Iris pigment epithelial cell (primary cell): ENCODE measurements at places on chromosomes 2 and 18.

DNA sequence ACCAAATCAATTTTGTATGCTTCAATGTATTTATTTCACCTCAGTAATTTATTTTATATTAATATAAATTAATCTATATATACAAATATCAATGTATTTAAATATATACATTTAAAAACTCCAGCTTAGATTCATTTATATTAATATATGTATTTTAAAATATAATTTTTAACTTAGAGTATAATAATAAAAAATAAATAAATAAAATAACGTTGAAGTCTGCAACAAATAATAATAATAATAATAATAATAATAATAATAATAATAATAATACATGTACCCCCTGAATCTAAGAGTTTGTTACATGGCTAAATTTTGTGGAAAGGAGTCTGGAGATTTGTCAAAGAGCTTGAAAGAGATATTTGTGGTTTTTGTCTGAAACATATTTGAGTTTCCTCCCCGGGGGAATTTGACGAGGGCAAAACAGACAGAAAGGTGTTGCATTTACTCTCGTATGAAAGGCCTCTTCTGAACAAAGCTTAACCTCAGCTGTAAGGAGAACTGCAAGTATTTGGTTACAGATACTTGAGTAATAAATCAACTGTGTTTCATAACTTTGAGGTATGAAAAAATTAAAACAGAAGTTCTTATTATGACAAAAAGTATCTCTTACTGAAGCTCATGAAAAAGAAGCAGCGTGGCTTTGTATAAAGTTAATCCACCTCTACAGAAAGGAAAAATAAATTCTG lies 93.4 kb downstream of the CDH19 start:
- peak; percentile 67 for DNase-seq

DNA sequence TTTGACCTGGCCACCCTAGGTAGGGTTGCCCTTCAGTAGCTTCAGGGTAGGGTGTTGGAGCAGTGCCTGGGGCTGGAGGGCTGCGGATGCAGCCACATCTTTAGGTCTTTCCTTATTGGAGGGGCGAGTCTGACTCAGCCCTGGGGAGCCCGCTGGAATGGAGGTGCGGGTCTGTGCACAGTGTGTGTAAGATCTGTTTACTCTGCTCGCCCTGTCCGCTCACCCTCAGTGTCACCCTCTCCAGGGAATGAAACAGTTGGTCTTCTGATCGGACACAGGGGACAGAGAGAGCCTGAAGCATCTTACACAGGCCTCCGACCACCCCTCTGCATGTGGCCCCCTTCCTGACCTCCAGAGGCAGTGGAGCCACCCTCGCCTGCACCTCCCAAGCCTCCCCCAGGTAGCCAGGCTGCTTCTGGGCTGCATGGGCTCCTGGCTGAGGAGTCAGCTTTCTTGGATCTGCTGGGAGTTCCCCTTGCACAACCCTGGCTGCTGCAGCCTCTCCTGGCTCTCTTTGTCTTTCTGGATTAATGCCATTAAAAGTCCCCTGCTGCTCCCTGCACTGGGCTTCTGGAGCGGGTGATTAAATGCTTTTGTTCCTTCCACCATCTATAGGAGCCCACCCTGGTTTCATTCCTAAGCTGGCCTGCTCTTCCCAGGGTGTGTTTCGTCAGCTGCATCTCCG lies 82.6 kb downstream of the ASB1 start:
- peak; percentile 40 for DNase-seq

DNA sequence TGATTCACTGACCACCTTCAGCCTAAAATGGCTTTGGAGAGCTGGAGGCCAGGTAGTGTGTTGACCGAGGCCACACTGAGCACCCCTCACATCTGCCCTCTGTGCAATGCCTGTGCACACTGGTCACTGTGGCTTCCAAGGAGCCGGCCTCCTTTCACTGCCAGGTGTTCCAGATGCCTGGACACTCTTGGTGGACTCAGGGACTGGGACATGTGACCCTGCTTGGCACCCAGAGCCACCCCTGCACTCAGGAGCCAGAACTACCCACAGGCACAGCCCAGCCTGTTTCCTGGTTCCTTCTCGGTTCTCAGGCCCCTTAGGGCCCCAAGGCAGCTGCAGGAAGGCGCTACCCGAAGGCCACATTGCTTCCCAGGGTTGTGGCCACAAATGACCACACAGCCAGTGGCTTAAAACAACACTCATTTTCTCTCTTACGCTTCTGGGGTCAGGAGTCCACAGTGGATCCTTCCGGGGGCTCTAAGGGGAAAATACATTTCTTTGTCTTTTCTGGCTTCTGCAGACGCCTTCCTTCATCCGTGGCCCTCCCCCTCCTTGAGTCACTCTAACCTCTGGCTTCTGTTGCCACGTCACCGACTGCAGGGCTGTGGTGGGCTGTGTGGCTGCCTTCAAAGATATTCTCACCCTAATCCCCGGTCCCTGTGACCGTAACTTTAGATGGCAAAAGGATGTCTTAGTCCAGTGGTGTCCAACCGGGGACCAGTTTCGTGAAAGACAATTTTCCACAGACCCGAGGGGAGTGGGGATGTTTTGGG lies 78.6 kb downstream of the ASB1 start:
- DNase-seq = no peak

DNA sequence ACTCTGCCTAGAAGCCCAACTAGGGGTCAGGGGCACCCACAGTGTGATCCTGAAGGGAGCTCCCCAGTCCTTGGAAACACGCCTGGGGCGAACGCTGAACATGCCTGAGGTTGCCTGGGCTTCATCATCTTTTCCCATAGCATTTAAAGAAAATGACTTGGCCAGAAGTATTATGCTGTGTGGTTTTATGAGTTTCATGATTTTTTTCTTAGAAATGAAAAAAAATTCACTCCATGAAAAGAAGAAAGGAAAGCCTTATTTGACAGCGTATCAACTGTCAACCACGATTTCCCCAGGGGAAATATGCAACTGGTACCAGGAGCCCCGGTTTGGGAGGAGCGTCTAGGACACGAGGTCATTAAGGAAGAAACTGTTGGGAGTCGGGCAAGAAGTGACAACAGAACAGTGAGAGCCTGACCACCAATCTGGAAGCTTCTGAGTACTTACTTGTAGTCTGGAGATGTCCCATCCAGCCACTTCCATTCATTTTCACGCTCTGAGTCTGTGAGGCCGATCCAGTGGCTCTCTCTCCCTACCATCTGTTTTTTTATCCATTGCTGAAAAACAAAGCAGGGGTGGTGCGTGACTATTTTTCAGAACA lies 63.5 kb upstream of the THOC1 start:
- peak; percentile 58 for DNase-seq

GRCh38 chr2:190043441-190043840 lies 19.1 kb downstream of the MSTN start:
- DNase-seq = peak; percentile 12

DNA sequence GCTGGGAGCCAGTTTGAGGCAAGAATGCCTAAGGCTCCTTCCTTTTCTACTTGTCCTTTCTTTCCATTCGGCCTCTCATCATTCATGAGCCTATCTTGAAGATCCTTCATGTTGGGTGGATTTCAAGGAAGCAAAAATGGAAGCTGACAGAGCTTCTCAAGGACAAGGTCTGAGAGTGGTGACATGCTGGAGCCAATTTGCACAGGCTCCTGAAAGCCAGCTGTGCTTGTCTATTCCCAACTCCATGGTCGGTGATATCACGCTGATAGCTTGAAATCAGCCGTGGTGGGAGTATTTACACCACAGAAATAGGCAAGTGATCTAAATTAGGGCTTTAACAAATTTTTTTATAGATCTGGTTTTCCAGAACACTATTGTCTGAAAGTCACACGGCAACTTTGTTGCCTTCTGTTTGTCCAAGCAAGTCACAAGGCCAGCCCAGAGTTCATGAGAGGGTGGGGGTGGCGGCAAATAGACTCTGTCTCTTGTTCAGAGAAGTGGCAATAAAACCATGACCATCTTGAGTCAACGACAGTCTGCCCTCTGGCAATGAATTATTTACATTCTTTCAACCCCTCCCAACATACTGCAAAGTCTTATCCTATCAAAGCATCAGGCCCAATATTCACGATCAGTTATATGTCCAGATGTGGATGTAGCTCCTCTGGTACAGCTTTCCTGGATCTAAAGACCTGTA lies 49.9 kb upstream of the SLC35F5 start:
- DNase-seq = no peak

GRCh38 chr2:141923657-141924056 lies 207.2 kb downstream of the LRP1B start:
- DNase-seq = peak; percentile 22

- DNase-seq = no peak
Measured at GRCh38 chr2:197782126-197782525, 3.0 kb downstream of the BOLL start.

DNA sequence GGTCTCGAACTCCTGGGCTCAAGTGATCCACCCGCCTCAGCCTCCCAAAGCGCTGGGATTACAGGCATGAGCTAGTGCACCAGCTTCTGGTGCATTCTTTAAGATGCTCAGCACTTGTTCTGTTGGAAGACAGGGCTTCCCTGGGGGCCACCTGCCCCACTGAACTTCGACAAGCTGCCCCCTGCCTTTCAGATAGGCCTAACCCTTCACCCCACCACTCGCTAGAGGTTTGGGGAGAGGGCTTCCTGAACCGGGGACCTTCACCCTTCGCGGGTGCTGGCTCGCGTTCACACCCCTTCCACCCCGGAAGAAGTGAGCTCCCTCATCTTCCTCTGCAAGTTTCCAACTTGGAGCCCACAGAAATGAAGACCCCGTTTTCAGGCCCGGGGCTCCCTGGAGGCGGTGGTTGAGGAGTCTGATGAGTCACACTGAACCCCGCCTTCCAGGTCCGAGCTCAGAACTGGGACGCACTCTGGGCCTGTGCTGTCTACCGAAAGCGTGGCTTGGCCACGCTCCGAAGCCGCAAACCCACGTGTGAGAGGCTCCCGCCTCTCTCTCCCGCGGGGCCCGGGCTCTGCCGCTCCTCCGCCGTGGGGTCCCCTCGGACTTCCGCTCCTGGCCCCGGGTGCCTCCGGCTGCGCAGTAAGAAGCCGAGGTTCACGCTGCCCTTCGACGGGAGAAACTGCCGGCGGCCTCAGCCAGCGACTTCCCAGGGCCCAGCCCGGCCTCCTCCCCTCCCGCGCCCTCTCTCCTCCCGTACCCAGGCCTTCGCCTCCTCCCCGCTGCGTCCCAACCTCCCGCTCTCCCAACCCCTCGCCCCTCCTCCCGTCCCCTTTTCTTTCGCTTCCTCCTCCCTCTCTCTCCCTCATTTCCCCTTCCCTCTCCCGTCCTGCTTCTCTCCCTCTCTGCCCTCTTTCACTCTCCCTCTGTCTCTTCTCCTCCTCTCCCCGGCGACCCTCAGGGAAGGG lies 47.5 kb upstream of the SP3 start:
- DNase-seq = peak; percentile 66

- DNase-seq = no peak
Measured at GRCh38 chr2:221552291-221552690, 19.8 kb downstream of the EPHA4 start.

DNA sequence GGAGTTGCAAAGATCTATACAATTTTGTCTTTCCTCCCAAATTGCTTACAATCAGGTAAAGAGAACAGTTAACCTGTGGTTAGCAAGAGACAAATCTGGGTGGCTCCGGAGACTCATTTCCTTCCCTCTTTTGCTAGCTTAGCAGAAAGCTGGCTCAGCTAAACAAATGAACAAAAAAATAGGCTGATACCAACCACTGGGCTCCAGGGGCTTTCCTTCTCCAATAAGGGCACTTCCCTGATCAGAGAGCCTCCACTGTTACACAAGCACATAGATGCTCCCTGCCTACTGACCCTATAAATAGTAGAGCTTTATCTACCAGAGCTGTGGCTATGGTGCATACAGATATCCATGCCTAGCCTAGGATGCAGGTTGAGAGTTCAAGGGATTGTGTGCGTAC lies 90.1 kb upstream of the ARL5A start:
- DNase-seq = no peak

GRCh38 chr2:71466301-71467179 lies 13.2 kb downstream of the DYSF start:
- DNase-seq = peak; percentile 28

DNA sequence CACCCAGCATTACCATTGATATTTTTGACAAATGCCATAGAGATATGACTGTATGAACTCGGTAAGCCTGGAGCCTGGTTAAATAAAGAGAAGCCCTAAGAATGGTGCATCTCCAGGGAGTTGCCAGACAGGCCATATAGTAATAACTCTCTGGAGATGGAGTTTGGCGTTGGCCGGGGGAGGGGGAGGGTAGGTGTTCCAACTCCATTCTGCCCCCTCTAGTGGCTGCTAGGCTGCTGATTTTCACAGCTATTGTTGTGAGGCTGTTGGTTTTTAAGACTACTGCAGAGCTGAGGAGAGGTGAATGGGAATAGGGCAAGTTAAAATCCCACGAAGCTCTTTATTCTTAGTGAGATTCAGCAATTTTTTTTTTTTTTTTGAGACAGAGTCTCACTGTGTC lies 99.9 kb downstream of the GALNT14 start:
- no peak for DNase-seq

DNA sequence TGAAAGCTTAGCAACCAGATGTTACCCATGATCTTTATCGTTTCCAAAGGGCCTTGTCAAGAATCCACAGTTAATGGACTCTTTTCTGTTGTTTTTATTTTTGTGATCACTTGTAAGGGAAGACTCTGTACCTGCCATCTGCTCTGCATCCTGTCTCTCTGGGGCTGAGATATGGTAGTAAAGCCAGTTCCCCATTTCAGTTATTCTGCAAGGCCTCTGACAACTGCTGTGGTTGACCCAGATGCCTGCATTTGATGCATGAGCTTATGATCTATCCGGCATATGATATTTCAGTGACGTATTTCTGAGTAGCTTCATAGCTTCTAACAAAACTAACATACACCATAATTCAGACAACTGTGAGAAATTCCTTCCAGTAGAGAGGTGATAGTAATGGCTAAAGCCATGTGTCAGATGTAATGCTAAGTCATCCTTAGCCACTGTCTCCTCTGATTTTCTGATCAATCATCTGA lies 105.1 kb downstream of the TPO start:
- no peak for DNase-seq

DNA sequence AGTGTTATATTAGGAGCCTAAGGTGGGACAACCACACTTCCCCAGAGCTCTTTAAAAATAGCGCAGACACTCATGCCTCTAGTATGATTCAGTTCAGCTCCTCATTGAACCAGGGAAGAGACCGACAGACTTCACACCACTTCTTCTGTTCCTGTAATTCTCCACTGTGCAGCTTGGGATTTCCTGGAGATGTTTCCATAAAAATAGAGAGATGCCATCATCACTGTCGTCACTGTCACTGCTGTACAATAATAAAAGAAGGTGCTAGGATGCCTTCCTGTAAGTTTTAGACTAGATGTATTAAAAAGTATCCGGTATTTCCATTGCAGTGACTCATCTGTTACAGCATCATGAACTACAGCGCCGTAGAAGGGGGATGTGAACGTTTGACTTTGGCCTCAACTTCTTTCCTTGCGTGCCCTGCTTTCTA lies 110.9 kb downstream of the FAM210A start:
- no peak for DNase-seq

DNA sequence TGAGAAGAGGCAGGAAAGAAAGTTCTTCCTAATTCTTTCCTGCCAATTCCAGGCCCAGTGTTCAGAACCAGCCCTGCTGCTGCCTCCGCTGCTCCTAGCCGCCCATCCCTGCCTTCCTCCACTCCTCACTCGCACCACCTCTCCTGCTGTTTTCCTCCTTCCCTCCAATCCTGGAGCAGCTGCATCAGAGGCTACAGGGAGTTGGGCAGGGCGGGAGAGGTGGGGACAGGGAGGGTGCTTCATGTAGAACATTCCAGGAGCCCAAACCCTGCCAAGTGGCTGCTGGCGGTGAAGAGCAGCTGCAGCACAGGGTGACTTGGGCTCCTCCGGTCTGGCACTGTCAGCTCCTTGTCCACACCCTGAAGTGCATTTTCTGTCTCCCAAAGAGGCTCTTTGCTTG lies 176.3 kb downstream of the TNS1 start:
- no peak for DNase-seq

GRCh38 chr18:58682429-58683069 lies 11.3 kb downstream of the MALT1 start:
- DNase-seq = peak; percentile 88

GRCh38 chr18:70337139-70337972 lies 48.5 kb downstream of the SOCS6 start:
- DNase-seq = peak; percentile 93
